Endodermal cell (in vitro differentiated cells): ENCODE measurements at places on chromosomes 1 and 21. TPM values are rescaled to one million over a fixed set of nuclear protein-coding genes. Genes with fewer than 3 reads are reported as not detected.
A peak's percentile ranks its signal among the peaks of the same experiment; 100 is the strongest.

Gene GPR52
- 0.53 to 0.84 TPM in 2 of 3 replicates, not detected in the other for total RNA-seq

Gene FCRL6
- total RNA-seq, result not detected in 2 replicates

Gene TNFRSF9
- not detected in 2 replicates for total RNA-seq

Gene GFI1
- total RNA-seq, result 0.12 to 0.20 TPM in 2 of 3 replicates, not detected in the other

Gene SLAMF8
- not detected in 2 replicates for total RNA-seq

Gene RIMKLA
- 0.73 to 23.4 TPM (median 1.5 TPM) in 3 replicates for total RNA-seq

Gene RIIAD1
- not detected in 3 replicates for total RNA-seq

Gene HRNR
- not detected in 2 replicates for total RNA-seq

- DNase-seq, result no peak
Measured at GRCh38 chr21:37058261-37058660, 14.6 kb downstream of the PIGP start.

DNA sequence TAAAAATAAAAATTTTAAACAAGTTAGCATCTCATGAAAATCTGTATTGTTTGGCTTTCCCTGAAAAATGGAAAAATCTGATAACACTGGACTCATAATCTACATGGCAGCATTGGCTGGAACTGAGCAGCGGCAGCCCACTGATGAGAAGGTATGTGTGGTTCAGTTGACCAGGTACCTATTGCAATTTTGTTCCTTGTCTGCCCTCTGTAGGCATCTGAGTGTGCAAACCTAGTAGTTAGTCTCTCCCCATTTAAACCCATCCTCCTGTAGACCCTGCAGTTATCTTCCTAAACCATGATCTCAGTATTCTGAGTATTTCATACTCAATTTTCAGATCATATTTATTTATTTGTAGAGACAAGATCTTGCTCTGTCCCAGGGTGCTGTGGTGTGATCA lies 59.4 kb upstream of the SERBP1 start:
- no peak for DNase-seq

DNA sequence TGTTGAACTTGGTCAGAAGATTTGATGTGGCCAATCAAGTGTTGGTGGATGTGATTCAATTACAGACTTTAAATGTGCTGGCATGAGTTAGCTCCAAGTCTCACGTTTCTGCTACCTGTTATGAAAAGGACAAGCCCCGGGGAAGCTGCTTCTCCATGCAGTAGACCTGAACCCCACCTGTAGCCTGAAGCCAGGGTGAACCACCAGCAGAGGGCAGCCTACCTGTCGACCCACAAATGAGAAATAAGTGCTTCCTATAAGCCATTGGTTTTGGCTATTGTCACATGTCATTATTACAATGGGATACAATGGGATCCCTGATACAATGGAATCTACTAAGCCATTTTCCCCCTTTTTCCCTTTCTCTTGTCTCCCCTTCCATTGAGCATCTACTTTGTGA lies 230.2 kb downstream of the PRDM2 start:
- DNase-seq, result peak; percentile 88

DNA sequence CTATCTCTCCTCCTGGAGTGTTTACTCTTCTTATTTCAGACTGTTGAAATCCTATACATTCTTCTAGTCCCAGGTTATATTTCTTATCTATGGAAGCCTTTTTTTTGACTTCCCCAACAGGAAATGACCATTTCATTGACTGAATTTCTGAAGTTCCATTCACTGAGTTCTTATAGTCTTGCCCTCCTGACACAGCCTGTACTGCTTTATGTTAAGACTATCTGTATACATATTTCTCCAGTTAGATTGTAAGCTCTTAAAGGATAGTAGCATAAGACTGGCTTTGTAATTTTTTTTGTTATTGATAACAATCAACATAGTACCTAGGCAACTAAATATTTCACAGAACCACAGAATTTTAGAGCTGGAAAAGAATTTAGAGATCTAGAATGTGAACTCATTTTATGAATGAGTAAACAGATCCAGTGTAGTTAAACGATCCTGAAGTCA lies 14.9 kb upstream of the MACF1 start:
- no peak for DNase-seq

DNA sequence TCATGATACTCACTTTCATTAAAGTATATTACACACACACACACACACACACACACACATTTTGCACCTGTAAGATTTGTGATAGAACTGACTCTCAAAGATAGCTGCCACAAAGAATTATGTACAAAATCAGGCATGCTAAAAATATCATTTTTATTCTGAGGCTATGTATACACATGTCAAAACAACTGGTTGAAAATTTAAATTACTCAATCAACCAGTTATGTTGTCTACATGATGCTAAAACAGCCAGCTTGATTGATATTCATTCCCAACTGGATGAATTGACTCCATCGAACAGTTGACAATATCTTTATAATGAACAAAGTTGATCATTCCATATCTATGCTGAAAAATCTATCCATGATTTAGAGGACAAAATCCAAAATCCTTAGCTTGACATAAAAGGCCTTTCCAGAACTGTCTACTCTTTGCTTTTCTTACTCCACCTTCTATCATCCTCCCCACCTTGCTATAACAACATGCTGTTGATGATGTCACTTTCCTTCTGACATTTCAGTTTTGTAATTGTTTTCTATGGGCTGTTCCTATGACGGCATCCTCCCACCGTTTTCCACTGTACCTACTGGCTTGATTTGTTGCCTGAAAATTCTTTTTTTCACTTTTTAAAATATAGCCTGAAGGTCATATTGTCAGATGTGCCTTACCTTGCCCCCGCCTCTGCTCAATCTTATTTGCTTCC lies 321.5 kb upstream of the OLFM3 start:
- DNase-seq, result no peak

DNA sequence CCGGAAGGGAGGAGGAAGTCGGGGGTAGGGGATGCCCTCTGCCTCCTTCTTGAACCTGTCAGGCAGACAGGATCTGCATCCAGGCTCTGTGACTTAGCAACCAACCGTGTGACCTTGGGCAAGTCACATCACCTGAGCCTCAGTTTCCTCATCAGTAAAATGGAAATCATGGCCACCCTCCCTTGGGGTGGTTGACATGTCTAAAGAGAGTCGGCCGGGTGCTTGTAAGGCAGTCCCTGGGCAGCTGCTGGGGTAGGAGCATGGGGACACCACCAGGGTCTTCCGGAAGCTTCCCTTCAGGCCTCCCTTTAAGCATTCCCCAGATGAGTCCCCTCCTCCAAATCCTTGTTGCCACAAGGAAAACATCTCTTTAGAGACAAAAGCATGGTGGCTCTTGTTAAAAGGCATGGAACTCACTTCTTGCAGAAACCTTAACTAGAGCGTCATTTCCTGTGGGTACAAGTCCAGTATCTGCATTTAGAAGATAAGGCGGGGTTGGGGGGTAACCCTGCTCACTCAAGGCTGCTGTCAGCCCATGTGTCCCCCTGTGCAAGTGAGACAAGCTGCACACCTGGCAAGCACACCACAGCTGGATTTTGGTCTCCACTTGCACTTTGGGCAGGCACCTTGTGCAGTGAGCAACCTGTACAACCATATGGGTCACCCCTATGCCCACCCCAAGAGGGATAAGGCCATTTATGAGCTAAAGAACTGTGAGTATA lies 10.4 kb downstream of the CLCNKB start:
- no peak for DNase-seq

GRCh38 chr1:180178511-180179161 lies 24.0 kb downstream of the QSOX1 start:
- DNase-seq, result peak; percentile 92

GRCh38 chr1:46583494-46583893 lies 20.6 kb downstream of the MKNK1 start:
- no peak for DNase-seq

- DNase-seq, result peak; percentile 65
Measured at GRCh38 chr1:12204140-12204539, 25.7 kb upstream of the VPS13D start.

DNA sequence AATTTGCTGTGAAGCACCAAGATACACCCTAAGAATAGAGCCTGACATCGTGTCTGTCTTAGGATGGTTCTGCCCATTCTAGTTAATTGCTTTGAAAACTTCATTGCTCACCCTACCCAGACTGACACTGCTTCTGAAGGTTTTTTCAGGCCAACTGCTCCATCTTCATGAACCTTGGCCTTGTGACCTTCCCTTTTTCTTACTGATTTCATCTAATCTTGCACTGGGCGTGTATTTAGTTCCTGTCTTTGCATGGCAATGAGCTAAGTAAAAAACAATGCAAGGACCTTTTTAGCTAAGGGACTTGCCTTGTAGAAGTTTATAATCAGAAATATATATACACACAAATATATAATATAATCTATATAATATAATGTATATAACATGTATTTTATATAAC lies 108.0 kb downstream of the PBX1 start:
- no peak for DNase-seq

- peak; percentile 82 for DNase-seq
Measured at GRCh38 chr1:30232288-30232899, 491.0 kb downstream of the MATN1 start.

DNA sequence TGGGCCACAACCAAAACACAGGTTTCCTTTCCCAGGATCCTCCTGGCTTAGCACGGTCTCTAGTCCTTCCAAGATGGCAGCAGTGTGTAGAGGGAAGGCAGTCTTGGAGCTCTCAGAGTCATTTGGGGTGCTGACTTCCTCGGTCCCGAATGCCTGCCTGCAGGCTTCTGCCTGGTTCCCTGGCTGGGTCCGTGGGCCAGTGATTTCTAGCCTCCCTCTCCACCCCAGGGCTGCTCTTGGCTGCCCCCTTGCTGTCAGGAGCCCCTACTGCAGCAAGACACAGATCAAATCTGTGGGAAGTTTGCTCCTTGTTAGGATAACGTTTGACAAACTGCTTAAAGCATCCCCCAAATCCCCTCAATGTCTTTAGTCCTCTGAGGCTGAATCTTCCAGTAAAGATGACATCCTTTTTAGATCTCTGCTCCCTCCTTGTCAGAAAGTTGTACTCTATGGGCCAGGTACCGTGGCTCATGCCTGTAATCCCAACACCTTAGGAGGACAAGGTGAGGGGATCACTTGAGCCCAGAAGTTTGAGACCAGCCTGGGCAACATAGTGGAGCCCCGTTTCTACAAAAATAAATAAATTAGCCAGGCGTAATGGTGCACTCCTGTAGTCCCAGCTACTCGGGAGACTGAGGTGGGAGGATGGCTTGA lies 272.5 kb downstream of the RRAGC start:
- peak; percentile 91 for DNase-seq

DNA sequence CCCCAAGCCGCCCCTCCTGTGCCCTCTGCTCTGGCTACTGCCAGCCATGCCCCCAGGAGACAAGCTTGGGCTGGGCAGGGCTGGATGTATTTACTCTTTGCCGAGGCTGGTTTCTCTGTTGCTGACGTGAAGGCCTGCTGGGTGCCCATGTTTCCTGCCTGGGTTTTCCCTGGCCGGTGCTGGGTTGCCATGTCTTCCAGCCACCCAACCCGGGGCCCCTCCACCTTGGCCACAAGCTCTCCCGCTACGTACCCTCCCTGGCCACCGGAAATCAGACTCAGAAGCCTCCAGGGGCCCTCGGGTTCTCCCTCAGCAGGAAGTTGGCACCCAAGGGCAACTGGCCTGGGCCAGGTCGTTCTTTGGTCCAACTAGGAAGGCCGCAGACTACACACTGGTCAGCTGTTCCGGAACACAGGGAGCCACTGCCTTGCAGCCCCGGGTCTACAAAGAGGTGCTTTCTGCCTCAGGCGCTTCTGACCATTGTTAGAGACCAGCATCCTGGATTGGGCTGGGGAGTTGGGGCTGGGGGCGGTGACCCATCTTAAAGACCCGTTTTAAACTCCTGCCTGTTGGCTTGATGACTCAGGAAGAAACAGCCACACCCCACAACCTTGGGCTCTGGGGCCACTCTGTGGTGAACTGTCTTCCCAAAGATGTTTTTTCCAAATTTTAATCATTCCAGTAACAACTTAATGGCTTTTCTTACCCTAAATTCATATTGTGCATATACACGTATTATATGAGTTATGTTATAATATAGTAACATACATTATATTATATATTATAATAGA lies 71.2 kb upstream of the RUNX3 start:
- DNase-seq, result no peak

DNA sequence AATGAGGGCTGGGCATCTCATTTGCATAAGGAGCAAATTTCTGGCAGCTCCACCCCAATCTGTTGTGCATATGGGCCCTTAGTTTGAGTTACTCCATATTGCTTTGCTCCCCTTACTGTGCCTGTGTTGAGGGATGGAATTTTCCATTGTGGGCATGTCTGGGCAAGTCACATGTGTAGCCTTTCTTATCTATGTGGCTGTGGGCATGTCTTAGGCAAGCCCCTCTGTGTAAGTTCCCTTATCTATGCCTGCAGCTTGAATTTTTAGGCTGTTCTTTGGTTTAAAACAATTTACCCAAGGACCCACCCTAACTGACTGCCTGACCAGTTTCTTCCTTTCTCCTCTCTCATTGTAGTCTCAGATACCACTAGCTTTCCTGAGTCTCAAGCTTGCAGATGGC lies 405.7 kb upstream of the NCAM2 start:
- peak; percentile 31 for DNase-seq

- no peak for DNase-seq
Measured at GRCh38 chr1:170707959-170708655, 44.2 kb downstream of the PRRX1 start.

DNA sequence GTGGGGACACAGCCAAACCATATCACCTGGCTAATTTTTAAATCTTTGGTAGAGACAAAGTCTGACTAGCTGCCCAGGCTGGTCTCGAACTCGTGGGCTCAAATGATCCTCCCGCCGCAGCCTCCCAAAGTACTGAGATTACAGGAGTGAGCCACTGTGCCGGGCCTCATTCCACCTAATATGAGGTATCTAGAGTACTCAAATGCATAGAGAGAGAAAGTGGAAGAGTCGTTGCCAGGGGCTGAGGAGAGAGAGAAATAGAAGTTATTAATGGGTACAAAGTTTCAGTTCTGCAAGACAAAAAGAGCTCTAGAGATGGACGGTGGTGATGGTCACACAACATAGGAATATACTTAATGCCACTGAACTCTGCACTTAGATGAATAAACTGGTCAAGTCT lies 119.6 kb downstream of the TOMM20 start:
- peak; percentile 15 for DNase-seq

- DNase-seq, result no peak
Measured at GRCh38 chr1:116262995-116263385, 110.1 kb upstream of the ATP1A1 start.

DNA sequence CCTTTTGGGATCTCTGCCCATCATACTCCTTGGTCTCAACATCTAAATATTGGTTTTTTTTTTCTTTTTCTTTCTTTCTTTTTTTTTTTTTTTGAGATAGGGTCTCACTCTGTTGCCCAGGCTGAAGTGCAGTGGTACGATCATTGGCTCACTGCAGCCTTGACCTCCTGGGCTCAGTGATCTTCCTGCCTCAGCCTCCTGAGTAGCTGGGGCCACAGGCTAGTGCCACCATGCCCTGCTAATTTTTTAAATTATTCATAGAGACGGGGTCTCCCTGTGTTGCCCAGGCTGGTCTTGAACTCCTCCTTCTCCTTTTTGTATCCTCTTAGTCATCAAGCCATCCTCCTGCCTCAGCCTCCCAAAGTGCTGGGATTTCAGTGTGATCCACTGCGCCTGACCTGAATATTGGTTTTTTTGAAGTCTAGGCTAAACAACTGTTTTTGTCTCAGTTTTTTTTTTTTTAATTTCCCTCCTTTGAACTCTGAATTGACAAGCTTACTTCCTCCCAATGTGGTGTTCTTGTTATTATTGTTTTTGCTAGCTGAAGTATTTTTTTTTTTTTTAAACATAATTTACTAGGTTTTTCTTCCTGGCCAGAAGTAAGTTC lies 30.9 kb downstream of the MAPKAPK2 start:
- DNase-seq, result no peak

- no peak for DNase-seq
Measured at GRCh38 chr1:12387641-12388040, 157.8 kb downstream of the VPS13D start.
